ENCODE measurements at places on chromosomes 4 and X.

DNA sequence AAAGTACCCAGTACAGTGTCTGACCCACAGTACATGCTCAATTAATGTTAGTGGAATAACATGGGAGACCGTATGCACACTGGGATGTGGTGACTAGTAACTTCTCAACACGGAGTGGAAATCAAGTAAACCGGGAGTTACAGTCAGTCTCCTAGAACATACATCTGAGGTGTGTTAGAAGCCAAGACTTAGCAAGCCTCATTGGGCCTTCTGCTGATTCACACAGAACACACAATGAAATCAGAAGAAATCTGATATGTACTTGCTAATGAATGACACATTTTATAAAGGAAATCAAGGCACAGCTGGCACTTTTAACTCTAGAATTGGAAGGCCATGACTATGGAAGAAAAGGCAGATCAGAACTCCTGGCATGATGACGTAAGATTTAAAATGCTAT, 13.0 kb downstream of the TRAPPC2 start:
- DNase-seq, result no peak

DNA sequence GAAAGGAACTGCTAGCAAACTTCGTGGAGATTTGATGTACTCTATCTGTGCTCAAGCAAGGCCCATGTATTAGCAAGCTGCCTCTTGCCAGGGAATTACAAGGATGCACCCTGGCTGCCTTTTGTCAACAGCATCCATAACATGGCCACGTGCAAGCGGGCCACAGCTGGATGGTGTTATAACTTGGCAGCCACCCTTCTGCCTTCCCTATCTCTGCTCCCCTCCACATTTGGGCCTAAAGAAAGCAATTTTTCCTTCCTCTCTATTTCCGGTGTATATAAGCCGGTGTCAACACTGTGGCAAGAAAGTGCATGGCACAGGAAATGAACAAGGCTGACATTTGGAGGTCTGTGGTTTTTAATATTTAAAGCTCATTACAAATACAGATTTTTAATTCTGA, 94.8 kb downstream of the CLNK start:
- no peak for DNase-seq

DNA sequence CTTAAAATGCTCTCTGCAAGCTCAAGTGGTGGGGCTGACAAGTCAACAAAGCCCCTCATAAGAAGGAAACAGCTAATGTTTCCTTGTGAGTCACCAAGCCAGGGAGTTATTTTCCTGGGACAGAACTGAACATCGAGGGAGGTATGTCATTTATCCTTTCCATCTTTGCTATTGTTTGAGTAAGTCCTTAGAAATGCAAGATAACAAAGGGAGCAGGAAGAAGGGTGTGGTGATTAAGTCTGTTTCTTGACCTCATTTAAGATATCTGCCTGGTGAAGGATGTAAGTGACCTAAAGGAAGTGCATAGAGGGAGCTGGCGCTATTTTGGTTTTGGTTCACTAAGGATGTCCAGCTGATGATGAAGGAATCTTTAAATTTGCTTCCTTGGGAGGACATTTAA, 39.9 kb downstream of the ATG4A start:
- DNase-seq, result peak; percentile 91

DNA sequence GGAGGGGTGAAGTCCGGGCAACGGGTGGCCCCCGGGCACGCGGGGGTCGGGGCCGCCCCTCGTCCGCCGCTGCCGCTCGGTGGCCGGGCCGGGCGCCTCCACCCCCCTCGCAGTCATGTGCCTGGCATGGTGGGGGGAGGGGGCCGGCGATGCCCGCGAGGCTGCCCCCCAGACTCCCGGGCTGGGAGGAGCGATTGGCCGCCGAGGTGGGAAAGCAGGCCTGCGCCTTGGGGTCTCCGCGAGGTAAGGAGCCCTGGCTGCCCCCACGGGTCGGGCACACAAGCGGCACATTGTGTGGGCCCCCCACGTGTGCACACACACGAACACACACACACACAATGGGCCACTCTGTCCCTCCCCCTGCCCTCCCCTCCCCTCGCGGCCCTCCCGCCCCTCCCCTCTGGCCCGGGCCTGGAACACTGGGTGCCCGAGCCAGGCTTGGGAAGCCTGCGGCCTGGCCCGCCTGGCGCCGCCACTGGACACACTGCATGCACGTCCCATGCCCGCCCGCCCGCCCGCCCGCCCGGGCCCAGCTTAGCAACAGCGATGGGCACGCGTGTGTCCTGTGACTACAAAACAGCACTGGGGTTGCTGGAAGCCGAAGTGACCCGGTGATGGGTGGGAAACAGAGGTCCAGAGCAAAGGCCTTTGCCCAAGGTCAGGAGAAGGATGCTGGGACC, 1.3 kb downstream of the SLC6A8 start:
- peak; percentile 37 for DNase-seq

GRCh38 chr4:2306773-2307410, 45.0 kb upstream of the MXD4 start:
- no peak for DNase-seq

GRCh38 chr4:158299459-158300007, 89.2 kb downstream of the TMEM144 start:
- no peak for DNase-seq

- DNase-seq, result no peak
Observed at GRCh38 chrX:151695583-151696340, 504 bp downstream of the PRRG3 start.

GRCh38 chr4:26161030-26161824, 159.6 kb upstream of the RBPJ start:
- peak; percentile 7 for DNase-seq

DNA sequence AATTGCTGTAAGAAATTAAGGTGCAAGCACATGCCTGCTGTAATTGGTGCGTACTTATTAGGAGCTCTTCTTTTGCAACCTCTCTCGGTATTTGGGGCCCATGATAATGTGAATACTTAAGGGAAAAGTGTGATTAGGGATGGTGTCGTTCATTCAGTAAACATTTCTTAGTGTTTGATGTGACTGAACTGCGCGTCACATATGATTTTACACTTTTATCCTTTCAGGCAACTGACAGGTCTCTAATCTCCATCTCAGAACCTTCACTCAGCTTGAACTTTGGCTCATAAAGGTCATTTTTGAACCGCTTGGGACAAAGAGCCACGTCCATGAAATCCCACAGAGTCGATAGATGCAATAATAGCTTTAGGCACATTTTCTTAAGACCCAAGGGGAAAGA, 612.1 kb upstream of the PITX2 start:
- DNase-seq, result no peak

DNA sequence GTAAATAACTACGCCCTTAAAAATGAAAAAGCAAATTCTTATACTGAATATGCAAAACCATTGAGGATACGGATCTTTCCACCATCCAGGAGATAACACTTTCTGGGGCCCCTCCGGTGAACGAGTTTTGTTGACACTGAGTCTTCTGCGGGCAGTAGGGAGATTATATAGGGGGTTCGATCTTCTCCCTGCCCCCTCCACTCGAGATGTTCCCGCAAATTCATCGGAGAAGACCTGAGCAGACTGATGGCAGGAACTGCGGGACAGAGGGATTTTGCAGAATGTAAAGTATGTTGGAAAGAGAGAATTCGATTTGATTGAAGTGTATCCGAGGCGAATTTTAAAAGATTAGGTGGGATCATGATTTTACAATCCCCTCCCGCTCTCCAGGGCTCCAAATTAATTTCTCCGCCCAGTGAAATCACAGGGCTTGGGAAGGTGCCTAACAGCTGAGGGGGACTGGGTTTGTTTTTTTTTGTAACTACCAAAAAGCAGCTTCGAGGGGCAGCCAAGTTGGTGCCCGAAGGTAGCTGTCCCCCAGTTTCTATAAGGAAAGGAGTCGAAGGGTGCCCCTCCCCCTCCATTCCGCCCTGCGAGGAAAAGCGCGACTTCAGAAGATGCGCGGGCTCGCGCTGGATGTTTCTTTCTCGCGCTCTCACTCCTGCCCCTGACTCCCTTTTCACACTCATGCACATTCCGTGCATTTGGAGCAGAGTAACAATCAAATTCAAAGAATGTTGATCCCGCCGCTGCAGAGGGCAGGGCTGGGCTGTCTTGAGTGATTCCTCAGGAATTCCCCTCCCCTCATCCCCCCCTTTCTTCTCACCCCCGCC, 1.2 kb downstream of the TMEM255A start:
- DNase-seq, result no peak

- DNase-seq, result no peak
Observed at GRCh38 chr4:7526929-7527535, 92.3 kb upstream of the PSAPL1 start.

GRCh38 chr4:75169020-75169419, 236.1 kb downstream of the PARM1 start:
- no peak for DNase-seq

DNA sequence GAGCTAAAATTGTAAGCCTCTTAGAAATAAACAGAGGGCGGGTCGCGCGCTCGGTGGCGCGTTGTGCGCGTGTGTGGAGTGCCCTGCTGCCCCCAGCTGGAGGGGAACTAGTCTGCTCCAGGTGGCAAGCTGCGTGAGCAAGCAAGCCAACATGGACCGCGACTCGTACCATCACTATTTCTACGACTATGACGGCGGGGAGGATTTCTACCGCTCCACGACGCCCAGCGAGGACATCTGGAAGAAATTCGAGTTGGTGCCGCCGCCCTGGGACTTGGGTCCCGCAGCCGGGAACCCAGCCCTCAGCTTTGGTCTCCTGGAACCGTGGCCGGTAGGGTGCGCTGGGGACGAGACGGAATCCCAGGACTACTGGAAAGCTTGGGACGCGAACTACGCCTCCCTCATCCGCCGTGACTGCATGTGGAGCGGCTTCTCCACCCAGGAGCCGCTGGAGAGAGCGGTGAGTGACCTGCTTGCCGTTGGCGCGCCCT, 66.1 kb downstream of the DNAAF6 start:
- peak; percentile 0 for DNase-seq

GRCh38 chrX:51922561-51922960, 29.1 kb downstream of the MAGED1 start:
- no peak for DNase-seq

- DNase-seq, result no peak
Observed at GRCh38 chrX:149221230-149221629, 283.9 kb downstream of the IDS start.

GRCh38 chr4:30716158-30716557, 4.0 kb upstream of the PCDH7 start:
- DNase-seq, result peak; percentile 28

GRCh38 chr4:142203505-142203904, 567.1 kb downstream of the IL15 start:
- peak; percentile 32 for DNase-seq

DNA sequence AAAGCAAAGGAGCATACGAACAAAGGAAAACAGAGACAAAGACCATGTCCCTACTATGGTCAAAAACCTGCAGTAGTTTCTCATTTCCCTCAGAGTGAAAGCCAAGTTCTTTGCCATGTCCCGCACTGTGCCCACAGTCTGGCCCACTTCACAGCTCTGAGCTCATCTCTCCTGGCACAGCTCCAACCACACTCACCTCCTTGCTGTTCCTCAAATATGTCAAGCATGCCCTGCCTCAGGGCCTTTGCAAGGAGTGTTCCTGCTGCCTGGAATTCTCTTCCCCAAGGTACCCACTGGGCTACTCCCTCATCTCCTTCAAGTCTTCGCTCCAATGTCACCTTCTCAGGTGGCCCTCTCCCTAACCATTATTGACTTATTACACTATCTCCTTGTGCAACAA, 72.1 kb downstream of the COX18 start:
- DNase-seq, result no peak

- DNase-seq, result no peak
Observed at GRCh38 chrX:130848763-130849162, 54.2 kb downstream of the ENOX2 start.

- no peak for DNase-seq
Observed at GRCh38 chrX:7647831-7648230, 195.1 kb upstream of the VCX start.

GRCh38 chr4:4614925-4615678, 73.3 kb upstream of the STX18 start:
- DNase-seq, result no peak

- no peak for DNase-seq
Observed at GRCh38 chrX:30577362-30577991, at the start of gene TASL. TASL (minus strand) TSS chrX:30577766; CDS start chrX:30560355, 17,411 bp downstream.

DNA sequence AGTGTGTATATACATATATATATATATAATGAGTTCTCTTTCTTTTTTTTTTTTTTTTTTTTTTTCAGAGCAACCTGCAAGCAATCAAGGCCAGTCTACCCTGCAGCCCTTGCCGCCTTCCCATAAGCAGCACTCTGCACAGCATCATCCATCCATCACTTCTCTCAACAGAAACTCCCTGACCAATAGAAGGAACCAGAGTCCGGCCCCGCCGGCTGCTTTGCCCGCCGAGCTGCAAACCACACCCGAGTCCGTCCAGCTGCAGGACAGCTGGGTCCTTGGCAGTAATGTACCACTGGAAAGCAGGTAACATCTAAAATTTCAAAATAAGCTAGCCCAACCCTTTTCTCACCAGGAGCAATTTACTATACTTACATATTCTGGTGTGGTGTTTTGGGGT, 316.3 kb downstream of the DCTD start:
- DNase-seq, result no peak

DNA sequence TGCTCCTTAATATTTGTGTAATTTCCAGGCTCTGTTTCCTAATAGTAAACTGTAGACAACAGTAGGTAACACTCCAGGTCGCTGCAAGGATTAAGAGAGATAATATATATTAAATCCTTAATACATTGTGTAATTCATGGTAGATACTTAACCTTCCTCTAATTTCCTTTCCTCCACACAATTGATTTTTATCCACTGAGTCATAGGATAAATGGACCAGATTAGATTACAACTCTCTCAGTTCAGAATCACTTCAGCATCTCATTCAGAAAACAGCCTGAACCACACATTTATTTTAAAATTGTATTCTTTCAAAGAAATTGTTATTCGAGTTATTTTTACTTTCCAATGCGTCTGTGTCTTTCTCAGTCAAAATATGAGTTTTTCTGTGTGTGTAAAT, 17.1 kb downstream of the GK2 start:
- no peak for DNase-seq

GRCh38 chrX:147912093-147912801, 528 bp downstream of the FMR1 start:
- peak; percentile 50 for DNase-seq

- no peak for DNase-seq
Observed at GRCh38 chr4:51884055-51884454, 41.1 kb downstream of the DCUN1D4 start.

DNA sequence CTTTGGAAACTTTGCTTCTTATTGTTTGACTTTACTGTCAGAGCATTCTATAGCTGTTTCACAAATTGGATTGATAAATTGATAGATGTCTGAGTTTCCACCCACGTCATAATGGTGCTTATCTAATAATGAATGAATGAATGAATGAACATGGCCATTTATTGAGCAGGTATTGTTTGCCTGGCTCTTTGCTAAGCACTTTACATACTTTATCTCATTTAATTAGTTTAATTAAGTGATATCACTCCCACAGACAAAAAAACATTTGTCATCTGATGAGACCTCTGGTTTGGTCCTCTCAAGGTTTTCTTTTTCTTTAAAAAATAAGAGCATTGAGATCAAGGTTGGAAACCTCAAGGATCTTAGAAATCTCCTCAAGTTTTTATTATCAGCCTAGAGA, 2.8 kb downstream of the FRAS1 start:
- no peak for DNase-seq
